Common myeloid progenitor, CD34-positive (primary cell): ENCODE measurements at places on chromosomes 2 and 18.

DNA sequence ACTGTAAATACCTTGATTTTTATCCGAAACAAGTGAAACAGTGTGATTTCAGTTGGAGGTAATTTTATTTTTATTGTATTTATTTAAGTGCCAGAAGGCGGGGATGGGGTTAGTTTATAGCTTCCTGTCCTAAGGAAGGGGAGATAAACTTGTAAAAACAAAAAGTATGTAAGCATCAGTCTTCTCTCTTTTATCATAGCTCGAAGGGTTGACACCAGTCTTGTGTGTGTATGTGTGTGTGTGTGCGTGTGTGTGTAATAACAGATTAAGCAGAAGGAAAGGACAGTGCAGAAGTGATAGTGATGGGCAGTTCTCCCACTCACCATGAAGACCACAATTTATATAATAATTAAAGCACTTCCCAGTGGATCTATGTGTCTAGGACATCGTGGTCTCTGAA is 793.3 kb downstream of the PLCL1 start:
- DNase-seq, result no peak

DNA sequence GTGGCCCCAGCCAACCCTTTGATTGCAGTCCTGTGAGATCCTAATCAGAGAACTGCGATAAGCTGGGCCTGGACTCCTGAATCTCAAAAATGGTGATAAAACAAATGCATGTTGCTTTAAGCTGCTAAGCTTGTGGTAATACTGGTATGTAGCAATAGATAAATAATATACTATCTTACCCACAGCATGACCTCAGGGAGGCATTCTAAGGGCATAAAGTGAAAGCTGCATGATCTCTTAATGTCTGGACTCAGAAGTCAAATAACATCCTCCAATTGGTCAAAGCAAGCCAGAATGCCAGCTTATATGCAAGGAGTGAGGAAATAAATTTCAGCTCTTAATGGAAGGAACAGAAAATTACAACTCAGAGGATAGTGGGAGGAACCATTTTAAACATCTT is 246.1 kb downstream of the FSIP2 start:
- no peak for DNase-seq

DNA sequence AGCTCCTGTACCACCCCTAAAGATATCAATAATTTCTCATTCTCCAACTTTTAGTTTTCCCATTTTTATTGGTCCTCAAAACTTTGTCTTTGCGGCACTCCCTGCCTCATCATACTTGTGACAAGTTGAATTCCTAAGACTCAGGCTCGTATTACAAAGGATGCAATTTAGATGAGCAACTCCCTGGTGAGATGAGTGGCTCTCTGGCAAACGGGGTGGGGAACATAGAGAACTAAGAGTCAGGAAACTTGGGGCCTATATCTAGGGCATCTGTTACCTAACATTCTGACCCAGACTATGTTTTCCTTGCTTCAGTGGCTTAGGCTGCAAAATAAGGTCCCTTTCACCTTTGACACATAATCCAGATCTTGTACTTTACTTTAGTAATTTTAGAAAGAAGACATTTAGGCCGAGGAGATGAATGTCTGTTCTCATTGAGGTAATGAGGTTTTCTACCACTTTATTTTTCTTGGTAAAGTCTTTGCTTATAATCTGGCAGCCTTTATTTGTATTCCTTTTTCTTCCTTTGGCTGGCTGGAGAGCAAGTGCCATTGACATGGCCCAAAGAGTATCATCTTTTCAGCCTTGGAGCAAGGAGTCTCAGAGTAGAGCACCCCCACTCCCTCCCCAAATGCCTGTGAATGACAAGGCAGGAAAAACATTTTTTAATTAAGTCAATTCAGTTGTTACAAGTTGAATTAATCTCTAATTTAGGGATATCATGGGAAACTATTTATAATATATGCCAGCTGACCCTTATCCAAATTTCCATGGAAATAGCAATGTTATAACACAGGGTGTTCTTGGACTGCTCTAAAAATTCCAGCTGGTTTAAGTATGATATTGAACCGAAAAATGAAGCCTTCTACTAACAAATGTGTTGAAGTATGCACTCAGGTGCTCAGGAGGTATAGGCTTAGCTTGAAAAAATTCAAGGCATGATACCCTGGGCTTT is 15.2 kb downstream of the TSPYL6 start:
- no peak for DNase-seq

- no peak for DNase-seq
Observed at GRCh38 chr18:79413025-79413424, 17.3 kb downstream of the NFATC1 start.

GRCh38 chr18:36849288-36850006 is 20.5 kb downstream of the KIAA1328 start:
- DNase-seq, result no peak

- peak; percentile 41 for DNase-seq
Observed at GRCh38 chr2:229856413-229856812, 65.4 kb downstream of the TRIP12 start.

DNA sequence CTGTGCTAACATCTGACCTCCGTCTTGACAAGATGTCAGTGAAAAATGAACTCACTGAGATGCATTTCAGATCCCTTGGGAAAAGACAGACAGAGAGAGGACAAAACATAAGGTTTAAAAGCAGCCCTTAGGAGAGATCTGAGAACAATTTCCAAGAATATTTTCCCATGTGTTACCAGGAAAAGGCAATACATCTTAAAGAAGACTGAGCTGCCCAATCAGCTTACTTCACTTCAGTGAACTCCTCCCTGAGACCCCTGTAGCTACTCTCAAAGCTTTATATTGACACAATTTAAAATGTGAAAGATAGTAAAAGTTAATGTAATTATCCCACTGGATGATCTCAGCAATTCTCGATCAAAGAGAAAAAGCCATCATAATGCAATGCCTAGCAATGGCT is 505.0 kb downstream of the DCC start:
- DNase-seq, result no peak
